ENCODE measurements at places on chromosomes 4 and X.

GRCh38 chr4:20487852-20488251 lies 212.4 kb upstream of the PACRGL start:
- DNase-seq: no peak

GRCh38 chr4:10998846-10999245 lies 314.3 kb upstream of the CLNK start:
- DNase-seq: no peak

DNA sequence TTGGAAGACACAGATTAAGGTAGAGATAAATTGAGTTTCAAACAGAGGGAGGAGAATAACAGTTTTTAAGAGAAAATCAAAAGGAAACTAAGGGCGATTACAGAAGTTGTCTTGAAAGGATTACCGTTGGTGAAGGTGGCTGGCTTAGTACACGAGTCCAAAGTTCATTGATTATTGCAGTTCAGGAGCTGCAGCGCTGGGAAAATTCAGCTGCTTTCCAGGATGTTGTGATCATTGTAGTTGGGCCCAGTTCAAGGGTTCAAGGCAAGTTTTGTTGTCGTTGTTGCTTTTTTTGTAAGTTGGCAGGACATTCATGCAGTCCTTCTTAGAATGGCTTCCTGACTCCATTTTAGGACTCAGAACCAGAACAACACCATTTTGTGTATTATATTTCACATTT lies 461.7 kb downstream of the RAPGEF2 start:
- DNase-seq: no peak

GRCh38 chrX:77009691-77010090 lies 437.5 kb upstream of the FGF16 start:
- no peak for DNase-seq

All from stimulated activated CD4-positive, alpha-beta T cell treated with anti-CD3 and anti-CD28 coated beads, Interleukin-12 subunit alpha, Interleukin-12 subunit beta, amount 100 ng/mL, for 48 hours (primary cell).